Epithelial cell of esophagus (primary cell): ENCODE measurements at places on chromosomes 12 and 14.

GRCh38 chr14:71142375-71143038, 235.2 kb downstream of the PCNX1 start:
- DNase-seq, result peak; percentile 81

GRCh38 chr14:23704890-23705289, 68.7 kb downstream of the DHRS2 start:
- DNase-seq, result no peak

- DNase-seq, result peak; percentile 39
These were observed 229.4 kb downstream of the CNTN1 start for GRCh38 chr12:40921563-40922163.

- peak; percentile 7 for DNase-seq
These were observed 88.6 kb downstream of the RAD51B start for GRCh38 chr14:67908052-67908754.

DNA sequence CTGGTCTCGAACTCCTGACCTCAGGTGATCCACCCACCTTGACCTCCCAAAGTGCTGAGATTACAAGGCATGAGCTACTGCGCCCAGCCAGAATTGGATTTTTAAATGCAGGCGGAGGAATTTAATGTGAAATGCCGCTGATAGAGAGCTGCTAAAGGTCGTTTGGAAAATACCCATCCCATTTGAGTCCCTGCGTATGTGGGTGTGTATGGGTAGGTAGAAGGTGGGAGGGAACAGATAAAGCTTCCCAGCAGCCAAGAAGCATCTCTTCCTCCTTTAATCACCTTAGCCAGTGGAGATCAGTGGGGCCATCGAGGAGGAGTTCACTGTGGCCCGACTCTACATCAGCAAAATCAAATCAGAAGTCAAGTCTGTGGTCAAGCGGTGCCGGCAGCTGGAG, 16.2 kb upstream of the PIP4K2C start:
- no peak for DNase-seq

DNA sequence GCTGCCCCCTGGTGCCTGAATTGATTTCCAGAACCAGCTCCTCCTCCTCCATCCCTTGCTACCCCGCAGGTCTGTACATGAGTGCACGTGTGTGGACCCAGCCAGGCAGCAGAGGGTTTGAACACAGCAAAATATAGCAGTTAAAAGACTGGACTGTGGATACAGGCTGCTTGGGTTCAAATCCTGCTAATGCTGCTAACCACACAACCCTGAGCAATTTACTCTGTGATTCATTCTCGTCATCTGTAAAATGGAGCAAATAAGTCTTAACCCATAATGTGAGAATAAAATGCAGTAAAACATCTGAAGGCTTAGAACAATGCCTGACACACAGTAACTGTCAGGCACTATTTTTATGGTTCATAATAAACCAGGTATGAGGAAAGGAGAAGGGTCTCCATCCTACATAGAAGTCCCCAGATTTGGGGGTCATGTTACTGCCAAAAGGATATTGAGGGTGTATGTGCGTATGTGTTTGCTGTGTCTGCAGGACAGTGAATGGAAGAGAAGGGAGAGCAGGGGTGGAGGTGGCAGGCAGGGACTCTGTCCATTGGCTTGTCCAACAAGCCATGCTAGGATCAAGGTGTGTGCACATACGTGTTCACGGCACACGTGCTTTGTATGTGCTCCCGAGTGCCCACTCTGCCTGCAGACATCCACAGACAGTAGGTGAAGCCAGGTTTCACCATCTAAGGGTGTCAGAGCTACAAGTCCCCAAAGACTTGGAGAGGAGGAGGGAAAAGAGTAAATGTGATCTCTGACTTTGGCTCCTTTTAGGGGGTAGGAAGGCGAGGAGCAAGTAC, 1.5 kb upstream of the STAT6 start:
- DNase-seq, result no peak

GRCh38 chr14:34425095-34425851, 36.8 kb downstream of the SPTSSA start:
- DNase-seq, result peak; percentile 7

DNA sequence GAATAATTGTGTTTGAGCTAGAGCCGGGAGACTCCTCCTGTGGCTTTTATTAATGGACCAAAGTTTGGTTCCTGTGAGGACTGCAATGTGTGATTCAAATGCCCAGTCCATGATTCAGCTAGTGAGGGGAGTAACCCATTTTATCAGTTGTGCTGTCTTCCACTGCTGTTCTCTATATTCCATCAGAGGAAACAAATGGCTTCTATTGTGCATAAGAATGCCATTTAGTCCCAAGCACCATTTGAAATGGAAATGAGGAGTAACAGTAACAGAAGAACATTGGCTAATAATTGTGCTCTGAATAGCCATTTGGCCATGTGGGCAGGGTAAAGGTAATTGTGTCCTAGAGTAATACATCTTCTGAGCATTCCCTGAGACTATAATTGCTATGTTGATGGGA, 642.7 kb downstream of the DIO2 start:
- no peak for DNase-seq

- DNase-seq, result peak; percentile 13
These were observed at the start of gene TMEM179 for GRCh38 chr14:104604458-104605449. TSS of gene TMEM179 (minus strand) at chr14:104604772. CDS start at chr14:104604741, 31 bp downstream.

GRCh38 chr14:76827696-76828296, 1.6 kb downstream of the LRRC74A start:
- DNase-seq, result no peak

DNA sequence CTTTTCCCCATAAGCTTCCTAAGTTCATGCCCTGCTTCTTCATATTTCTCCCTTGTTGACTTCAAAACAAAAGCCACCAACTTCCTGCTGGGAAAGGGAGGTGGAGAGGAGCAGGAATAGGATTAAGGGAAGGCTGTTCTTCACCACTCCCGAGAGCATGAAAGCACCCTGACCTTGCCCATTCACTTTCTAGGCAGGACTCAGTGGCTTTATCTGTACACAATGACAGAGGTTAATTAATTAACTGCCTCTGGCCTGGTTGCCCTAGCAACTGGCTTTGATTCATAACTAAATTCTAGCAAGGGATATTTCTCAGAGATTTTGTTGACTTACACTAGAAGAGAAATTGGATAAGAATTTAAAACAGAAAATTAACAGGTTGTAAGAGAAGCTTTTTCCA, 396.8 kb downstream of the RPS29 start:
- no peak for DNase-seq

GRCh38 chr12:109840305-109841074, 7.3 kb upstream of the TRPV4 start:
- DNase-seq, result peak; percentile 44

DNA sequence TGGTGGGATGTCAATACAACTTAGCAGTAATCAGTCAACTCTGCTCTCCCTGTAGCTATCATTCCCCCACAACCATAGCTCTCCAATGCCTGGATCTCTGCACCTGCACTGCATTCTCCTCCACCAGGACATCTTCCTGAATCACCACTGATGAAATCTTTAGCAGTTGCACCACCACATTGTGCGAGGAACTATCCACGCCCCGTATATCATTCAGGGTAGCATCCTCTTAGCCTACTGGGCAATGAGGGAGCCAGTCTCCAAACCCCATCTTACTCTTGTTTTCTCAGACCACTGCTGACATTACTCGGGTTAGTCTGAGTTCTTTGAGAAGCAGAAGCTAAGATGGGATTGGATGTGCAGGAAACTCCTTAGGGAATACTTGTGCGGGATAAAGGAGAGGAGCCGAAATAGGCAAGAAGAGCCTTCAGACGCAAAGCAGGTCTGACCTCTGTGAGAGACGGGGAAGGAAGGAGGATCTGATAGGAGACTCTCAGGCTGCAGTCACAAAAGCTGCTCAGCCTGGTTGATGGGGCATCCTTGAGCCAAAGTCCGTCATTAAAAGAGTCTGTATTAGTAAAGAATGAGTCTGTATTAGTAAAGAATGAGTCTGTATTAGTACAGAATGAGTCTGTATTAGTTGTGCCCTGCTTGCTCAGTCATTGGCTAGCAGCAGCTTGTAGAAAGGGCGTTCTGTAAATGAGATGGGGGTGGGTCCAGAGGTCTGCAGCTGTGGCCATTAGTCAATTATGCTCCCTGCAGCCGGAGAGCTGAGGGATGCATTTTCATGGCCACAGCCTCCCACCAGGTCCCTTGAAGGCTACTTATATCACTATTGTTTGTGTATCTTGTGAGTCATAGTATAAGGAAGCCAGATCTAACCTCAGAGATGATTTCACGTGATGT, 49.6 kb upstream of the RASSF3 start:
- peak; percentile 81 for DNase-seq

GRCh38 chr14:98925354-98926040, 346.5 kb downstream of the BCL11B start:
- DNase-seq, result no peak

- DNase-seq, result no peak
These were observed 93.5 kb downstream of the CCDC92 start for GRCh38 chr12:123879101-123879500.

- DNase-seq, result no peak
These were observed 8.1 kb downstream of the TNS2 start for GRCh38 chr12:53057816-53058500.

DNA sequence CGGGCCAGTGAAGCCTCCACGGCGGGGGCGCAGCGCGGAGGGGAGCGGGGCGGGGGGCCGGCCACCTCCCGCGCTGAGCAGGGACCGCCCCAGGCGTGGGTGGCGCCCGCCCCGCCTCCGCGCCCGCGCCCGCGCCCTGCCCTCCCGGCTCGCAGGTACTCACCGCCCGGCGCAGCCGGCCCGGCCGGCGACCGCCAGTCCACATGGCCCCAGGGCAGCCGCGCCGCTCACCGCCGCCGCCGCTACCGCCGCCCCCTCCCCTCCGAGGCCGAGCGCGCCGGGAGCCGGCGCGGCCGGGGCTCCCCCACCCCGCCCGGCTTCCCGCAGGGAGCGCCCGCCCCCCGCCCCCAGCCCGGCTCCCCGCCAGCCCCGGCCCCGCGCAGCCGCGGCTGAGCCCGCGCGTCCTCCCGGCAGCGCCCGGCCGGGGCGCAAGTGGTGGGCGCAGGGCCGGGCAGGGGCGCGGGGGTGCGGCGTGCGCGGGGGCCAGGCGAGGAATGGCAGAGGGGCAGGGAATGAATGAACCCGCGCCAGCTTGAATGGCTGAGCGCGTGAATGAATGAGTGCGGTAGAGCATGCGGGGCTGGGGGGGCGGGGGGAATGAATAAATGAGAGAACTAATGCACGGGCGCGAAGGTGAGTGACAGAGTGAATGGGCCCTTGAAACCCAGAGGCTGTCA, at the start of gene BEGAIN:
Gene BEGAIN (minus strand): TSS at position 332 of the 677 bp plus-strand sequence. CDS start 127 bp downstream, at position 205.
- DNase-seq, result peak; percentile 31

- DNase-seq, result no peak
These were observed 257.5 kb downstream of the MSRB3 start for GRCh38 chr12:65535946-65536345.

GRCh38 chr12:6752167-6752920, 597 bp downstream of the MLF2 start:
- DNase-seq, result peak; percentile 35

- DNase-seq, result no peak
These were observed 92.5 kb downstream of the DUSP6 start for GRCh38 chr12:89259821-89260220.

GRCh38 chr14:79534703-79535353, 676.5 kb downstream of the DIO2 start:
- no peak for DNase-seq

- DNase-seq, result peak; percentile 3
These were observed at the start of gene SCN8A for GRCh38 chr12:51591016-51591901. TSS of gene SCN8A (plus strand) at chr12:51591233. CDS start at chr12:51662818, 71,585 bp downstream.

DNA sequence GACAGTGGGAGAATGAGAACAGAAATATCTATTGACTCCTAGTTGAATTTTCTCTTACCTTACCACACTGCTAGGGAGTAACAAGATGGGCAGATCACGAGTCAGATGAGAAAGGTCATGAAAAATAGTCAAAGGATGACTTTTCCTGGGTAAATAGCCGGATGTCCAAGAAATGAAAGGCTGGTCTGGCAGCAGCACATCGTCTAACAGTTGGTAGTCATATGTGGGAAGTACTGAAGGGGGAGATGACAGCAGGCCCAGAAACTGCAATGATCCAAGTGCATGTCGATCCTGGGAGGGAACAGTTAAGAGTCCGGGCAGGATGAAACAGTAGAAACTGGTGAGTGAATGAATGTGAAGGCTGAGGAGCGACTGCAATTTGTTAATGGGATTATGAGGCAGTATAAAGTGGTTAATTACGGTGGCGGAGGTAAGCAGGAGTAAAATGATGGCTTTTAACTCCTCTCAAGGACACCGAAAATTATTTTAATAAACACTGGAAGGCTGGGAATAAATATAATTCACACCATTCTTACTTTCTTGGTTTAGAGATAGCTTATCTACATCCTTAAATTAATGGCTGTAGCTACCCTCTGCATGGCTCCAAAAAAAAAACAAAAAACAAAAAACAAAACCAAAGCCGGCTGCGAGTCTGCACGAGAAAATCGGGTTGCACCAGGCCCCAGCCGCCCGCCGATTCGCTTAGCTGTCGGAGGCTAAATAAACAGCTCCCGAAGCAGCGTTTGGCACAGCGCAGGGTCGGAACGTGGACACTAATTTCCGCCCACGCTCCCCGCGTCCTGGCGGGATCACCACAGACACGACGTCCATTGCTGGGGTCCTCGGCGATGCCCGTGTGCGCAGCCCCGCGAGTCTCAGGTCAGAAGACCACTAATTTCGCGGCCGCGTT, 1.0 kb upstream of the ERC1 start:
- DNase-seq, result peak; percentile 60

DNA sequence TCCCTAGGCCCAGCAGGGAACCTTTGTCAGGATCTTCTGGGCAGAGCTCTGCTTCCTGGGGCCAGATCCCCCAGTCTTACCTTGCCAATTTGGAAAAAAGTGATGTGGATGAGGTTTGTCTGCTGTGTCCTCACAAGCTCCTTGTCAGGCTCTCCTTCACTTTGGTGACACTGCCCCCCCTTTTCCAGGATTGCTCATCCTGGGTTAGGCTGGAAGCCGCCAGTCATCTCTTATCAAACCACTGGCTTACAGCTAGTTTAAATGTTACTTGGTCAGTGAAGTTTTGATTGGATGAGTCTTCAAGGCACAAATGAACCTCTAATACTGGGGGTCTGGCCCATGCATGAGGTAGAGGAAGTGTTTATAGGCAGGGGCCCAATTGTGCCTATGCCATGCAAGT, 15.3 kb downstream of the NYNRIN start:
- DNase-seq, result no peak

GRCh38 chr12:41908206-41908605, 236.5 kb downstream of the GXYLT1 start:
- DNase-seq, result no peak

GRCh38 chr12:122646517-122647217, 56.5 kb downstream of the HCAR2 start:
- DNase-seq, result peak; percentile 77

- DNase-seq, result no peak
These were observed 1053.5 kb upstream of the FBXO33 start for GRCh38 chr14:40485688-40486087.

GRCh38 chr14:68757618-68758081, 35.2 kb downstream of the ZFP36L1 start:
- DNase-seq, result no peak

DNA sequence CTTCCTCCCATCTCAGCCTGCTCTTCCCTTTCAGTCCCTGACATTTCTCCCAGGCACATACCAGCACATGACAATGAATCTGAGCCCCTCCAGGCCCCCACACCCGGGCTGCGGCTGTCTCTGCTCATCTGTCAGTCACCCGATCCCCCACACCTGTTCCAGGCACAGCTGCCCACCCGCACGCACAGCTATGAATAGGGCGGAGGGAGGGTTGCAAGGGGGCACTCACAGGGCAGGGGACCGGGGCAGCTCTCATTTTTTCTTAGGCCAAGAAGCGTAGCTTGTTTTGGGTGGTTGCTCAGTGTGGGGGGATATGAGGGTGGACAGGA, 43.7 kb upstream of the TSPAN9 start:
- DNase-seq, result no peak
